NCI-H774 (cell line): ENCODE measurements at places on chromosomes 11 and 22.

- no peak for DNase-seq
Measured at GRCh38 chr11:1853376-1854131, 670 bp downstream of the LSP1 start.

- DNase-seq = no peak
Measured at GRCh38 chr11:7572001-7572712, 58.4 kb downstream of the PPFIBP2 start.

- DNase-seq = no peak
Measured at GRCh38 chr11:79273781-79274180, 167.0 kb downstream of the TENM4 start.

GRCh38 chr11:114297806-114298709 is 1.9 kb downstream of the NNMT start:
- DNase-seq = no peak

GRCh38 chr11:114082767-114083181 is 23.3 kb downstream of the ZBTB16 start:
- DNase-seq = no peak

- peak; percentile 63 for DNase-seq
Measured at GRCh38 chr11:45473341-45473895, 187.3 kb upstream of the SYT13 start.

GRCh38 chr22:38049812-38050619 is 7.2 kb upstream of the PICK1 start:
- DNase-seq = no peak

GRCh38 chr11:28615542-28615941 is 507.4 kb downstream of the METTL15 start:
- DNase-seq = no peak

DNA sequence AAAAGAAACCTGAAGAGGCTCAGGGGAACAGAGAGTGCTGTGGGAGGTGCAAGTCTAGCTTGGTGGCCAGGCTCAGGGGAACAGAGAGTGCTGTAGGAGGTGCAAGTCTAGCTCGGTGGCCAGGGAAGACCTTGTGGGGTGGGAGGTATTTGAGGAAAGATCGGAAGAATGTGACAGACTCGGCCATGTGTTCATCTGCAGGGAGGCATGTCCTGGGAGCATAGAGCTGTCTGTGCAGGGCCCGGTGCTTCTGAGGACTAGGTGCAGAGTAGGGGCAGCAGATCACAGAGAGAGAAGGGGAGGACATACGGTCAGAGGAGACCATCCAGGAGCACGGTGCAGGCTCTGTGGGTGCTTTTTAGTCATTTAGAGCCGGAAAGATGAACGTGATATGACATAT is 10.8 kb downstream of the IFITM10 start:
- no peak for DNase-seq

DNA sequence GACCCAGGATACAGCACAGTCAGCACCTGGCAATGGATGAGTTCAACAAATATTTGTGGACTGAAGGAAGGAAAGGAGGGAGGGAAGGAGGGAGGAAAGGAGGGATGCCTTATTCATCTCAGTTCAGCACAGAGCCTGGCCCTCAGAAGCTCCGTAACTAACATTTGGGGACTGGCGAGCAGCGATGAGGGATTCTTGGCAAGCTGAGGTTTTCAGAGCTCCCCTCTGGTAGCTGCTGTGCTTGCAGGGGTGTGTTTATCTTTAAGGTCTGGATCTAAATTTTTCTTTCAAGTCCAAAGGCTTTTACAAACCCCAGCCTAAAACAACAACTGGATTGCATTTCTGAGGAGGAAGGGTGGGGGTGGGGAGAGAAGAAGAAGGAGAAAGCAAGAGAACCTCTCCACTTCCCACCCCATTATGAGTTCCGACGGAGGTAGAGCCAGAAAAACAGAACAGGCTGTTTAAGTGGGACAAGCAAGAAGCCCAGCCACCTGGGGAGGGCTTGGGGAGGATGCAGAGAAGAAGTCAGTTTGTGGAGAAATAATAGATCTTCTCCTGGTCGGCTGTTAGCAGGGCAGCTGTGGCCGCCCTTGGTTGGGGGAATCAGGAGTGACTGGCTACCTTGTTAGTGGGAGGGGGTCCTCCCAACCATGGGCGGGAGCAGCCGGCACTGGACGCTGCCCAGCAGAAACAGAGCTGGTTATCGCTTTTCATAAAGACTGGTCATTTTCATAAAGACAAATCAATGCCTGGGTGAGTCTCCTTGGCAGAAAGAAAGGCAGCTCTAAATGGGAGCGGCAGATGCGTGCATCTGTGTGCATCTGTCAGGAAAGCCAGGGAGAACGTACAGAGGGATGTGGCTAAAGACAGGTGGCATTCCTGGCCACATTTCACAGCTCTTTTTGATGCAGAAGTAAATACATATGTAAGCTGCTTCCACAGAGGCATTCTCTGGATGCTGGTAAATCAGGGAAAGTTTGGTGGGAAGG is 78.0 kb downstream of the TSPAN18 start:
- no peak for DNase-seq

- peak; percentile 59 for DNase-seq
Measured at GRCh38 chr11:134037046-134037908, 31.6 kb upstream of the JAM3 start.

DNA sequence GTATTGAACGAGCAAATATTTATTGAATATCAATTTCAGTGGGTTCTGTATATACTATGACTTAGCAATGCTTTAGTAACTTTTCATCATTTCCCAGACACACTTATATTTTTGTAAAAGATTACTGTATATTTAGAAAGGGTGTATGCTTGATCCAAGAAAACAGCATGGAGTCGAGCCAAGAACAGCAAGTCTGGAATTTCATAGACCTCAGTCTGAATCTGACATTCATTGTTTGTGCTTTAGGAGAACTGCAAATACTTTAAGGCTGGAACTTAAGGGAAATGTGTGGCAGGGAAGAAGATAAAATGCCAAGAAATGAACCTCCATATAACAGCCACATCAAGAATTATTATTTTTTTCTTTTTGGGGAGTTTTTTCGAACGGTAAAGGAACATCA is 1156.8 kb downstream of the LRRC4C start:
- DNase-seq = no peak

DNA sequence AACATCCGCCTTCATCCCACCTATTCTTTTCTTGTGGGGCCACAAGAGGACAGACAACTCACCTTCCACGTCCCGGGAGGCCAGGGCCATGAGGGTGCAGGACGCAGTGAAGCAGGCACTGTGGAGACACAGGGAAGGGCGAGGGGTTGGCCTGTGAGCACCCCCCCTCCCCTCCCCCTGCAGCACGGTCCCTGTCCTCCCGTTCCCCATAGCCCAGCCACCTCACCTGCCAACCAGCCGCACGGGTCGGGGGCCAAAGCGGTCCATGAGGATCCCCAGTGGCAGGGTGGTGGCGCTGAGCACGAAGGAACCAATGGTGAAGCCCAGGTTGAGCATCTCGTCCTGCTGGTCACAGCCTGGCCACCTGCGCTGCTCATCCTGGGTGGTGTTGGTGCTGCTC is 14.6 kb downstream of the SLC43A1 start:
- DNase-seq = no peak

DNA sequence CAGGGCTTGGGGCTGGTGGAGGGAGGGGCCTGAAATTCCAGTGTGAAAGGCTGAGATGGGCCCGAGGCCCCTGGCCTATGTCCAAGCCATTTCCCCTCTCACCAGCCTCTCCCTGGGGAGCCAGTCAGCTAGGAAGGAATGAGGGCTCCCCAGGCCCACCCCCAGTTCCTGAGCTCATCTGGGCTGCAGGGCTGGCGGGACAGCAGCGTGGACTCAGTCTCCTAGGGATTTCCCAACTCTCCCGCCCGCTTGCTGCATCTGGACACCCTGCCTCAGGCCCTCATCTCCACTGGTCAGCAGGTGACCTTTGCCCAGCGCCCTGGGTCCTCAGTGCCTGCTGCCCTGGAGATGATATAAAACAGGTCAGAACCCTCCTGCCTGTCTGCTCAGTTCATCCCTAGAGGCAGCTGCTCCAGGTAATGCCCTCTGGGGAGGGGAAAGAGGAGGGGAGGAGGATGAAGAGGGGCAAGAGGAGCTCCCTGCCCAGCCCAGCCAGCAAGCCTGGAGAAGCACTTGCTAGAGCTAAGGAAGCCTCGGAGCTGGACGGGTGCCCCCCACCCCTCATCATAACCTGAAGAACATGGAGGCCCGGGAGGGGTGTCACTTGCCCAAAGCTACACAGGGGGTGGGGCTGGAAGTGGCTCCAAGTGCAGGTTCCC is at the start of gene APOC3:
APOC3 (plus strand) TSS at position 383 of the 659 bp plus-strand sequence. CDS start 676 bp downstream, outside the sequence.
- no peak for DNase-seq

GRCh38 chr22:50089231-50089630 is 575 bp upstream of the MOV10L1 start:
- DNase-seq = no peak

DNA sequence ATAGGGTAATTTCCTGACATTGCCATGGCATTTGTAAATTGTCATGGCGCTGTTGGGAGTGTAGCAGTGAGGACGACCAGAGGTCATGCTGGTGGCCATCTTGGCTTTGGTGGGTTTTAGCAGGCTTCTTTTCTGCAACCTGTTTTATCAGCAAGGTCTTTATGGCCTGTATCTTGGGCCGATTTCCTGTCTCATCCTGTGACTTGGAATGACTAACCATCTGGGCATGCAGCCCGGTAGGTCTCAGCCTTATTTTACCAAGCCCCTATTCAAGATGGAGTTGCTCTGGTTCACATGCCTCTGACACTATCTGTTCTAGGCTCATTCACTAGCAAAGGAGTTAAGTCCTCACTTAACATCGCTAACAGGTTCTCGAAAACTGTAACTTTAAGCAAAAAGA is 1374.2 kb downstream of the FAM181B start:
- no peak for DNase-seq

DNA sequence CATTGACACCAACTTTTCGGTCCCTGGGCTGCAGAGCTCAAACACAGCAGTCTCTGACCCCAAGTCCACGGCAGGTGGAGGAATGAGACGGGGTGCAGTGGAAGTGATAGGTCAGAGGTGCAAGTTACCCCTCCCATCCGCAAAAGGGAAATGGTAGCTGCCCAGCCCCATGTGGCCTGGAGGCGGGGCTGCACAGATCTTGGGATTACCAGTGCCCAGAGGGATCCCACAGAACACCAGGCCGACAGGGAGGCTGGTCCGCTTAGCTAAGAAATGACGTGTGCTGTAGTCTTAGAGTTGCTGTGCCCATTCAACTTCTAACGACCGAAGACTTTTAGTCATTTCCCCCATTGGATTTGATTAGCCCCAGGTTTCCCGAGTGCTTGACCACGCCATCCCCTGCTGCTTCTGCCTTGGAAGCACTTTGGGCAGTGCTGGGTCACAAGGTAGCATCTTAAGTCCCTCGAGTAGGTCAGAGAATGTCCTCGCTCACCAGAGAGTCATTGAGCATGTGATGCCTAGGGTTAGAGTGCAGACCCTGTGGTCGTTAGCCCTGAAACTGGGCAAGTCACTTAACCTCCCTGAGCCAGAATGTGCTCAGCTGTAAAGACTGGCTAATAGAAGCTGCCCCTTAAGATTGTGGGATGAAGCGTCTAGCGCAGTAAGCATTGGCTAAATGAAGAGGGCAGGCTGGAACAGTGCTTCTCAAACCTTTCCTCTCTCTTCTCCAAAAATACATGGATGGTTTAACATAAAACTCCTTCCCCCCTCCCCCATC is 4.2 kb downstream of the PTGDR2 start:
- DNase-seq = no peak

DNA sequence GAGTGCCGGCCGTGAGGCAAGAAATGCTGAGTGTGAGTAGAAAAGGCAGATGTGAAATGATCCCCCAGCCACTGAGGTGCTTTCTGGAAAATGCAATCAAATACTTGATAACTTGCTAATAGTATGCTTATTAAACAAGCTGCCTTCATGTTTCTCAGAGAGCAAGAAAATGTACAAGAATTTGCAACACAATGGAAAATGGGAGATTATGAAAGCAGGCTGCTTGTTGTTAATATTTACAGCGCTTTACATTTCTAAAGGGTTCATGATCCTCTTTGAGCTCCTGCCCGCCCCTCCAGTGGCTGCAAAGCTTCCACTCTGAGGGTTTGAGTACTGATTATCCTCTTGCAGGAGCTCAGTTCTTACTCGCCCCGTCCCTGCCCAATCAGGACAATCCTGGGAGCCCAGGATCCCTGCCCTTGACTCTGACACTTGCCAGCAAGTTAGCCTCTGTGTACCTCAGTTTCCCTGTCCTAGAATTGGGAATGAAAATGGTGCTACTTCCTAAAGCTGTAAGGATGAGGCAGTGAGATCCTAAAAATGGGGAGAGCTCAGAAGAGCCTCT is 645.1 kb downstream of the TBC1D22A start:
- no peak for DNase-seq
